ENCODE measurements at places on chromosomes 11 and 22.
A peak's percentile ranks its signal among the peaks of the same experiment; 100 is the strongest.

GRCh38 chr22:17994424-17995108, 29.8 kb downstream of the MICAL3 start:
- H3K27me3 ChIP-seq: no peaks in the 10 kb centered on the region
- peaks cover 5% of the 10 kb centered on the region for H3K4me1 ChIP-seq
- no peaks in the 10 kb centered on the region for H3K36me3 ChIP-seq

GRCh38 chr11:10943968-10944367, 86.1 kb upstream of the ZBED5 start:
- no peaks in the 10 kb centered on the region for H3K36me3 ChIP-seq
- no peak overlapping the region for H3K27ac ChIP-seq
- H3K4me1 ChIP-seq: no peaks in the 10 kb centered on the region
- no peak overlapping the region for H3K4me3 ChIP-seq

DNA sequence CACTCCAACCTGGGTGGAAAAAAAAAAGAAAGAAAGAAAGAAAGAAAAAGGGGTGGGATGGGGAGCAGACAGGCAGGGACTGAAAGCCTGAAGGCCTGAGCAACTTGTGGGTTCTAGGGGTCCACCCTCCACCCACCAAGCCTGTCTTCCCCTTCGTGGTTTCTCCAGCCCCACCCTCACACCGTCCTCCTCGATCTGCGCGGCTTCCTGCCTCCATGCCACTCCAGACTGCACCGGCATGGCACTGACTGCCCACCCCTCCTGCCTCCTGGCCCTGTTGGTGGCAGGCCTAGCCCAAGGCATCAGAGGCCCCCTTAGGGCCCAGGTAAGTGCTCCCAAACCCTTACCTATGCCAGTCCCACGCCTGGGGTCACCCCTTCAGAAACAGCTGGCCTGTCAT, at the start of gene CTSW:
Gene CTSW, plus strand, starts transcription at position 221 of the 400 bp plus-strand sequence. Its CDS starts 18 bp downstream, at position 239.
- no peaks in the 10 kb centered on the region for H3K27me3 ChIP-seq
- peak within 1 kb of the TSS; percentile 1 for H3K27ac ChIP-seq
- DNase-seq: no peak
- H3K36me3 ChIP-seq: peaks cover 19% of the 10 kb centered on the region
- H3K4me3 ChIP-seq: no peak within 1 kb of the TSS

GRCh38 chr11:87368151-87368550, 330.4 kb downstream of the TMEM135 start:
- H3K4me3 ChIP-seq: no peak overlapping the region
- no peak for DNase-seq
- H3K27me3 ChIP-seq: no peaks in the 10 kb centered on the region
- no peak overlapping the region for H3K27ac ChIP-seq
- H3K4me1 ChIP-seq: peaks cover 10% of the 10 kb centered on the region
- no peaks in the 10 kb centered on the region for H3K36me3 ChIP-seq

DNA sequence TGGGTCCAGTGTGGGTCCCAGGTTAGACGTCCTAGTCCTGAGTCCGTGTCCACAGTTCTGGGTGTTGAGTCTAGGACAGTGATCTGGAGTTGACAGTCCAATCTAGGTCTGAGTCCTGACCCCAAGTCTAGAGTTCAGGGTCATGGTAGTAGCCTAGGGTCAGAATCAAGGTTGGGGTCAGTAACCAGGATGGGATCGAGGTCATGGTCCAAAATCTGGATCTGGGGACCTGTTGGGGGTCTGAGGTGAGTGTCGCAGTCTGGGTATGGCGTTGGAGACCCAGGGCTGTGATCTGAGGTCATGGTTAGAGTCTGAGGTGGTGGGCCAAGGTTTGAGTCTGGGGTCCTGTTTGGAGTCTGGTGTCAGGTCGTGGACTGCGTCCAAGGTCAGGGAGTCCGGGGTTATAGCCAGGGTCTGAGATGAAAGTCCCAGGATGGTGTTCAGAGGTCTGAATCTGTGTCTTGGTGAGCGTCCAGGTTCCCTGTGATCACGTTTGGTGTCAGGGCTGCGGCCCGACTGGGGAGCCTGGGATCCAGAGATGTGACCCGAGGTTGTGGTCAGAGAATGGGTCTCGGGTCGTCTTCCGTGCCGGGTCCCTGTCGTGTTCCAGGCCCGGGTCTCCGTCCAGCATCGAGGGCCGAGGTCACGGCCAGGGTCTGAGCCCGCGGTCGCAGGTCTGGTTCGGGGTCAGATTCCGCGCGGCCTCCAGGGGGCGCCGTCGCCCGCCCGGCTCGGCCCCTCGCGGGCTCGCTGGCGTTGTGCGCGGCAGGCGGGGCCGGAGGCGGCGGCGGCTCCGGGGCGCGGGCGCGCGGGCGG, 432 bp upstream of the GRK2 start:
- H3K36me3 ChIP-seq: no peaks in the 10 kb centered on the region
- H3K27me3 ChIP-seq: no peaks in the 10 kb centered on the region
- H3K4me1 ChIP-seq: peaks cover 15% of the 10 kb centered on the region
- no peak overlapping the region for H3K27ac ChIP-seq

- H3K4me1 ChIP-seq: peaks cover 3% of the 10 kb centered on the region
- no peak overlapping the region for H3K27ac ChIP-seq
- H3K27me3 ChIP-seq: no peaks in the 10 kb centered on the region
Measured at GRCh38 chr11:92268546-92268945, 43.9 kb downstream of the FAT3 start.

- no peaks in the 10 kb centered on the region for H3K36me3 ChIP-seq
- no peaks in the 10 kb centered on the region for H3K27me3 ChIP-seq
- DNase-seq: peak; percentile 75
- peaks cover 4% of the 10 kb centered on the region for H3K4me1 ChIP-seq
- H3K27ac ChIP-seq: no peak overlapping the region
Measured at GRCh38 chr22:36211237-36211861, 9.7 kb upstream of the APOL4 start.

DNA sequence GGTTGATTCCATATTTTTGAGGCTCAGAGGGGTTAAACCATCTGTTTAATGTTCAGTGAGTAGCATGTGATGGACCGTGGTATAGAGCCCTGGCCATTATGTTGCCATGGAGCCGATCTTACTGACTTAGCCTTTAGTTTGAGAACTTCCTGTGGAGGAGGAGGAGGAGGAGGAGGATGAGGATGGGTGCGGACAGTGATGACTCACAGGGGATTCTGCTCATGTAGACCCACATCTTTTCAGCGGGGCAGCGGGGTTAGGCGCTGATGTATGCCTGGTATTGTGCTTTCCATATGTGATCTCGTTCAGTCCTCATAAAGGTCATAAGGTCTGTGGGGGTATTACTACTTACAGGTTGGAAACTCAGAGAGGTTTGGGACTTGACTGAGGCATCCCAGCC, 13.9 kb downstream of the STX3 start:
- H3K4me3 ChIP-seq: no peak overlapping the region
- no peaks in the 10 kb centered on the region for H3K27me3 ChIP-seq
- DNase-seq: no peak
- H3K4me1 ChIP-seq: peaks cover 6% of the 10 kb centered on the region
- H3K36me3 ChIP-seq: peaks cover 6% of the 10 kb centered on the region
- no peak overlapping the region for H3K27ac ChIP-seq

DNA sequence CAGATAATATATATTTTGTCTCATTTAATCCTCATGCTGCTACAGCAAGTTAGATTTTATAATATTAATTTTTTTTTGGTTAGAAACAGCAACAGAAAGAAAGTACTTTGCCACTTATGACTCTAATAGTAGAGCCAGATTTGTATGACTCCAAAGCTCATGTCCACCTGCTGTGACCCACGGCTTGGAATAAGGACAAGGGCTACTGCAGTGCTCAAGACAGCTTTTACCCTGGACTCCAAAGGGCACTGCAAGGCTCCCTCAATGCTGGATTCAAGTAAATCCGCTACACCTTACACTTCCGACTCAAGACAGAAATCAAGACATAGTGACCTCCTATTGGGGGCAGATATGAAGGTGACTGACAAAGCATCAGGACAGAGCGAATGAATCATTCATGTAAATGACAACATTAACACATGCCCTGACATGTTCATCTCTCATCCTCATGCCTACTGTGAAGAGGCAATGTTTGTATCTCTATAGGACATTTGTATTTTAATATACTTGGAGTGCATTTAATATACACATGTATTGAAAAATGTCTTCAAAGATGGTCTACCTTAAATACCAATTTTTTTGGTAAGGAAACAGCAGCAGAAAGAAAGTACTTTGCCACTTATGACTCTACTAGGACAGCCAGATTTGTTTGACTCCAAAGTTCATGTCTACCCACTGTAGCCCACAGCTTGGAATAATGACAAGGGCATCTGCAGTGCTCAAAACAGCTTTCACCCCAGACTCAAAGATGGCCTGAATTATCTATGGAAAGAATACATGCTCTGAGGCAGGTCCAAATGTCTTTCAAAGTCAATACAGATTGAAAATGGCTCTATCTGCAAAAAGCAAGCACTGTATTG, 375.6 kb upstream of the CCDC90B start:
- no peak for DNase-seq
- H3K27ac ChIP-seq: no peak overlapping the region
- H3K27me3 ChIP-seq: no peaks in the 10 kb centered on the region
- no peak overlapping the region for H3K4me3 ChIP-seq

DNA sequence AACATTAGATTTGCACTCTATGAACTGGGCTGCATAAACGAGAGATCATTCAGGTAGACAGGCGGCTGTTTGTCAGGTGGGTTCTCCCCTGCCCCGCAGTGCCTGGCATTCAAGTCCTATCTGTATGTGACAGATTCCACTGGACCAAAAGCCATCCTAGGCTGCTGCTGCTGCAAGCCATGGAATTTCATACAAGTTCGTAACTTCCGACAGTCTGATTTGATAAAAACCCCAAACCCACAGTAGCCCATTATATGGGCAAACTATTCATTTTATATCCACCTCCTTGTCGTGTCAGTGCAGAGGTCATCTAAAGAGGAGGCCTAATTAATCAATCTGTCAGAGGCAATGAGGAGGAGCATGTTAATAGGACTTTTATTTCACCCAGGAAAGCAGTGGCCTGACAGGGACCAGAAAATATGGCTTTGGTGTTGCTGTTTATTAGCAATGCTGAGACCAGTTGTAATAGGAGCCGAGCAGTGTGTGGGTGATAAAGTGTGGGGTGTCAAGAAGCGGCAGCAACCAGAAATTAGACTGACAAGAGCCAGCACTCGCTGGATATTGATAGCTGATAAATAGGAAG, 124.2 kb downstream of the ARL14EP start:
- H3K4me3 ChIP-seq: no peak overlapping the region
- peak overlapping the region; percentile 41 for H3K27ac ChIP-seq
- H3K4me1 ChIP-seq: peaks cover 30% of the 10 kb centered on the region
- no peak for DNase-seq
- H3K36me3 ChIP-seq: no peaks in the 10 kb centered on the region

- H3K4me1 ChIP-seq: no peaks in the 10 kb centered on the region
- no peak overlapping the region for H3K27ac ChIP-seq
- no peak for DNase-seq
- no peak overlapping the region for H3K4me3 ChIP-seq
Measured at GRCh38 chr22:38137876-38138687, 27.6 kb upstream of the BAIAP2L2 start.

GRCh38 chr11:72039856-72040401, 40.4 kb downstream of the NUMA1 start:
- DNase-seq: no peak
- peaks cover 4% of the 10 kb centered on the region for H3K36me3 ChIP-seq
- peaks cover 34% of the 10 kb centered on the region for H3K4me1 ChIP-seq

GRCh38 chr11:20397281-20397680, 9.8 kb downstream of the PRMT3 start:
- peak; percentile 73 for DNase-seq
- no peaks in the 10 kb centered on the region for H3K27me3 ChIP-seq
- no peak overlapping the region for H3K27ac ChIP-seq
- no peaks in the 10 kb centered on the region for H3K4me1 ChIP-seq
- H3K36me3 ChIP-seq: peaks cover 4% of the 10 kb centered on the region

DNA sequence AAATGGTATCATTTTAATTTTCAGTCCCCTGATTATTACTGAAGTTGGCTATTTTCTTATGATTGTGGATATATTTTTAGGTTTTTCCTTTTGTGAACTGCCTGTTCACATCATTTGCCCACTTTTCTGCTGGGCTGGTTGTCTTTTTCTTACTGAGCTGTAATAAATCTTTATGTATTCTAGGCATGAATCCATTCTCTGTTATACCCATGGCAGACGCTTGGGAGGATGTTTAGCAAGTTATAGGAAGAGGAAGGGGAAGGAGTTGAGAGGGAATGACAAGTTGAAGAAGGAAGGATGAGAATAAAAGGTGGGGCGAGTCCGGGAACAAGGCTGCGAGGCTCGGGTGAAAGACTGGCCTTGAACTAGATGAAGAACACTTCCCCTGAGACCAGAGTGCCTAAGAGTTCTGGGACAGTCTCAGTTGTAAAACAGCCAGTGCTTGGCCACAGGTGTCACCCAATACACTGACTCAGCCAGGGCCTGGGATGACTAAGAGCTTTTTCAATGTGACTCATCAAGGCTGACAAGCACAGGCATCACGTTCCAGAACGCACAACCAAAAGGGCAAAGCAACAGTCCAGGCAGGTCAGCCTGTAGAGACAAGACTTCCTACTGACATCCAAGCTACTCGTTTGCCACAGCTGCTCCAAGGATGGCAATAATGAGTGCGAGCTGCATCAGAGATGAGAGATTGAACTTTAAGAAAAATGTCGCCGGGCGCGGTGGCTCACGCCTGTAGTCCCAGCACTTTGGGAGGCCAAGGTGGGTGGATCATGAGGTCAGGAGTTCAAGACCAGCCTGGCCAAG, 35.2 kb downstream of the LRFN4 start:
- no peaks in the 10 kb centered on the region for H3K27me3 ChIP-seq

- no peaks in the 10 kb centered on the region for H3K36me3 ChIP-seq
- H3K27ac ChIP-seq: no peak overlapping the region
- H3K4me1 ChIP-seq: no peaks in the 10 kb centered on the region
- H3K4me3 ChIP-seq: no peak overlapping the region
- no peak for DNase-seq
Measured at GRCh38 chr11:102085864-102086551, 24.2 kb upstream of the YAP1 start.

DNA sequence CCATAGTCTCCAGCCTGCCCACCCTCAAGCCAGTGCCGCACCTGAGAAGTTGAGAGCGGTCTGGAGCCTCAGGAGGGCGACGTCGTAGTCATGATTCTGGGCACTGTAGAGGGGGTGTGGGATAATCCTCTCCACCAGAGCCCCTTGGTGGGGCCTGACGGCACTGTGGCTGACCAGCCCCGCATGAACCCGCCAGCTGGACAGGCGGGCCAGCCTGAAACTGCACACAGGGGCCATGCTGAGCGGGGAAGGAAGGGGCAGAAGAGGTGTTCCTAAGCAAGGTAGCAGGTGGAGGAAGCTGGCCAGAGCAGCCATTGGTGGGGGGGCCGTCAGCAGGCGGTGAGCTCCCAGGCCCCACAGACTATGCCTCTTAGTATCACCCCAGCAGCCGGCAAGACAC, 13.1 kb downstream of the TMPRSS5 start:
- no peak overlapping the region for H3K27ac ChIP-seq
- H3K4me1 ChIP-seq: no peaks in the 10 kb centered on the region
- H3K4me3 ChIP-seq: no peak overlapping the region
- no peaks in the 10 kb centered on the region for H3K36me3 ChIP-seq
- no peak for DNase-seq

- H3K27ac ChIP-seq: no peak overlapping the region
- no peak for DNase-seq
- H3K4me1 ChIP-seq: peaks cover 7% of the 10 kb centered on the region
- H3K27me3 ChIP-seq: no peaks in the 10 kb centered on the region
- no peaks in the 10 kb centered on the region for H3K36me3 ChIP-seq
Measured at GRCh38 chr11:77175021-77175842, 47.2 kb downstream of the MYO7A start.
